ENCODE measurements at places on chromosomes 6 and 20.

- DNase-seq = no peak
Observed at GRCh38 chr6:12537389-12537788, 179.2 kb upstream of the PHACTR1 start.

GRCh38 chr6:132045877-132046276 lies 94.7 kb upstream of the CCN2 start:
- DNase-seq = no peak

DNA sequence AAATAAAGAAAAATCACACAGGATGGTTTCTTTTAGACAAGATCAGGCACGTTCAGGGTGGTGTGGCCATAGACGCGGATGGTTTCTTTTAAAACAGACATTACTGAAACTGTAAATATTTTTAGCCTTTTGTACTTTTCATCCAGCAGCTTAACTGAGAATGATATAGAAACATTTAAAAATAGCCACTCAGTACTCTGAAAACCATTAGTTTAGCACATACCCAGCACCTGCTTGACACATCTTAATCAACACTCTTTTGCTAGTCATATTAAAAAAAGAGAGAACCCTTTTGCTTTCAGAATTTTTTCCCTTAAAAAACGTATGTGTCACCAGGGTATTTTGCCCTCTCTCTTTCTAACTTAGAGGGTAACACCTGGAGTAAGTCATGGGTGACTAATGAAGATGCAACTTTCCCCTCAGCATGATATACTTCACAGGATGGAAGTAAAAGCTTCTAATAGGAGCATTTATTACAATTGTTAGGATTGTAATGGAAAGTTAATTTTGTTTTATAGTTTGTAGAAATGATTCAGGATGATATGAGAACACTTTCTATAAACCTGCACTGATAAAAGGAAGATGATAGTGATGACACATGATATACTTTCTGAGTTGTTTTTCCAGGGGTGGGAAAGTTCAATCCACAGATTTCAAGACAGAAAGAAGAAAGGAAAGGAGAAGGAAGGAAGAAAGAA lies 45.2 kb downstream of the BACH2 start:
- DNase-seq = no peak

GRCh38 chr6:140036196-140036595 lies 661.7 kb upstream of the CITED2 start:
- DNase-seq = no peak

GRCh38 chr6:32614366-32615081 lies 22.7 kb upstream of the HLA-DQA1 start:
- DNase-seq = no peak

DNA sequence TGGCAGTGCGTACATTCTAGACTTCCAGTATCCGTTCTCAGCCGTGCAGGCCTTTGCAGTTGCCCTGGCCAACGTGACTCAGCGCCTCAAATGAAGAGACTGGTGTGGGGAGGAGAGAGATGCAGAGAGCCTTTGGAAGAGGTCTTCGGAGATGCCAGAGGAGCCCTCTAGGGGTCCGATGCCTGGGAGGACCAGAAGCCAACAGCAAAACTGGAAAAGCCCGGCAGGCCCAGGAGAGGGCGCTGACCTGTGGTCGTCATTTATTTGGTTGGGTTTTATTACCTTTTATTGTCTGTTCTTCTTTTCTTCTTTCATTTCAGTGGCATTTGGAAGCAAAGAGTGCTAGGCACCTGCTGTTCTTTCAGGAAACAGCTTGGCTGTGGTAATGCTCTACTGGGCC lies 53.3 kb upstream of the TMEM181 start:
- DNase-seq = no peak

- peak; percentile 56 for DNase-seq
Observed at GRCh38 chr6:75396005-75396800, 97.4 kb downstream of the FILIP1 start.

DNA sequence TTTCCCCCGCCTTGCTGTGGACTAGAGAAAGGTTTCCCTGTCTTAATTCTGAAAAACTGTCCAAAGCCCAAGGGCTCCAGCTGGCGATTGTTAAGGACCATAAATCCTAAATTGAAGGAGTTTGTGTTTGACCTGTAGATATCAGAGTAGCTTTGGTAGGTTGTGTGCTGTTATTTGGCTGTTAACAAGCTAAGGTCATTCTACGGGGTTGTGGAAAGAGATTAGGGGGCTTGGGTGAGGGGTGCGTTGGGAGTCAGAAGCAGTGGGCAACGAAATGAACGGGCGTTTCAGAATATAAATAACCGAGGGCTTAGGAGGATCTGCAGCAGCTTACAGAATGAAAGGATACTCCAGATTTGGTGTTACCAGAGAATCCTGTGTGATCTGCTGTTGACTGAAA lies 32.6 kb upstream of the BTN3A2 start:
- no peak for DNase-seq

DNA sequence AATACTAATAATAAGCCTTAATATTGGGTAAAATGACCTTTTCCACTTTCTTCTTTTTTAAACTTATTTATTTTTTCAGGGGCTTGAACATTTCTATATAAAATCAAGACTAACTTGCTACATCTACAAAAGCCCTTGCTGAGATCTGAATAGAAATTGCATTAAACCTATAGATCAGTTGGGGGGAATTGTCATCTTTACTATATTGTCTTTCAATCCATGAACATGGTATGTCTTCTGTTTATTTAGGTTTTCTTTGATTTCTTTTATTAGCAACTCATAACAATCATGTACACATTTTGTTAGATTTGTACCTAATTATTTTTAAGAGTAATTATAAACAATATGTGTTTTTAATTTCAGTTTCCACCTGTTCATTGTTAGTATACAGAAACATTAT lies 96.4 kb upstream of the SLC22A23 start:
- DNase-seq = no peak

- DNase-seq = peak; percentile 52
Observed at GRCh38 chr20:37878835-37879599, 23.9 kb upstream of the VSTM2L start.

GRCh38 chr6:66103354-66103753 lies 396.3 kb upstream of the EYS start:
- no peak for DNase-seq

- no peak for DNase-seq
Observed at GRCh38 chr6:149229096-149229495, 88.4 kb upstream of the TAB2 start.

DNA sequence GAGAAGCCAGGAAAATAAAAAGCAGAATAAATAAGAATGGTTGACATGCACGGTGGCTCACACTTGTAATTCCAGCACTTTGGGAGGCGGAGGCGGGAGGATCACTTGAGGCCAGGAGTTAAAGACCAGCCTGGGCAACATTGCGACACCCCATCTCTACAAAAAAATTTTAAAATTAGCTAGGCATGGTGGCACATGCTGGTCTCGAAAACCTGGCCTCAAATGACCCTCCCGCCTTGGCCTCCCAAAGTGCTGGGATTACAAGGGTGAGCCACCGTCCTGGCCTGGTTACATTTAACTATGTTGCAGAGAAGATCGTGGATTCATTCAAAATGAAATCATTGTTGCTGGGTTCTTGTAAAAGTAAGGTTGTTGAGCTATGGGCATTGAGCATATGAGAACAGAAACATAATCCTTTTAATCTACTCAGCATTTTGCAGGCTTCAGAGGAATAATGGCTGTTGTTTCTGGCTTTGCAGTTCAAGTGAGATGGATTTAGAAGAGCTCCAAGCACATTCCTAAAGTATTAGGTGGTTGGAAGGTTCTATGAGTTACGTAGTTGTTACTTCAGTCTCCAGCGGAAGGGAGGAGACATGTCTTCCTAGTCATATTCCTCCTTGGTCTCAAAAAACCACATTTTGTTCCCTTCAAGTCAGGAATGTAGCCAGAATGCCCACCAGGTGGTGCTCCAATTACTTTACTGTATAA lies 45.6 kb upstream of the RAB23 start:
- peak; percentile 95 for DNase-seq

DNA sequence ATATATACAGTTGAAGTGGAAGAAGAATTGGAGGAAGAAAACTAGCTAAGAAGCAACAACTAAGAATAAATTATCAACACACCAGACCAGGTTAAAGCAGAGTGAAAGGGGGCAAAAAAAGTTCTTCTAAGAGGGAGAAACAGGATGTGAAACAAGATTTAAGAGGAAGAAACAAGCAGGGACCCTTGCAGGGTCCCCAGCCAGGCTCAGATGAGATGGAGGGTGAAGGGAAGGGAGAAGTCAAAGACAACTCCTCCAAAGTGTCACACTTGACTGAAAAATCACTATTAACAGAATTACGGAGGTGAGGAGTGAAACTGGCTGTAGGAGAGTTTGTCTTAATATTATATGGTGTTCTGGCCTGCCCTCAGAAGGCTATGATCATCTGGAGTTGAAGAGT lies 65.4 kb downstream of the MTFR2 start:
- DNase-seq = no peak

DNA sequence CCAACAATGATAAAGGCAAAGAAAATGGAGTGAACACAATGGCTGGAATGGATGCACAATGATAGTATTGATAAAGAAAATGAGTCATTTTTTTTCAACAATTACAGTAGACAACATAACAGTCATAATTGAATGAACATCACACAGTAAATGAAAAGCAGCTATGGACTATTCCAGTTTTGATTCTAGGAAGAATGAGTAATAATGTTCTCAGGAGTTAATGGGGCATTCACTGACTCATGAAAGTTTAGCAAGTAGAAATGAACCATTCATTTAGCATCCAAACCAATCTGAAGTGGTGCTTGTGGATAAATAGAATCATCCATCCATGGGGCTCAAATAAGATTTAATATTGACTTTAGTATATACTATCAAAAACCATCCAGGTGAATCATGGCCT lies 1029.5 kb upstream of the GJE1 start:
- no peak for DNase-seq

GRCh38 chr6:84854811-84855400 lies 90.5 kb upstream of the TBX18 start:
- DNase-seq = no peak

DNA sequence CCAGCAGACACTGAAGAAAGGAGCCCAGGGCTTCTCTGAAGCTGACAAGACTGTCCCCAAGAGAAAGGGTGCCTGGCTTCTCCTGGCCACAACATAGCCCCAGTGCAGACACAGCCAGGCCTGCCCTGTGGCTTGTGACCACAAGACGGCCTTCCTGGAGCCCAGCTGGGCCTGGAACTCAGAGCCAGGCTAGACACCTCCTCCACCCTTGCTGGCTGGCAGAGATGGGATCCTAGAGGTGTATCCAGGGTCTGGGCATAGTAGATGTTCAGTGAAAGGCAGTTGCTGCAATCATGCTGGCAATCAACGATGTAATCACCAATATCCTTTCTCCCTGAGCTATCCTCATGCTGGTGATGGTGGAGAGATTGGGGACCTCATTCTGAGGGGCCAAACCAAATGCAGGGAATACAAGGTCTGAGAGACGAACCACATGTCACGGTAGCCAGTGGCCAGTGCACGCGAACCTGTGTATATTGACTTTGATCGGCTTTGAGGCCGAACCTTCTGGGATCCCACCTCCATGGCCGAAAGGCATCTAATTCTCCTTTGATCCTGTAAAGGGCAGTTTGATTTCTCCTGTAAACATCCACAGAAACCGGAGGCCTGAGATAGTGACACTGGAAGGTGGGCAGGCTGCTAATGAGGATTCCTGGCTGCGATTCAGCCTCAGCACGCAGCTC lies 115.2 kb downstream of the PSMB1 start:
- peak; percentile 92 for DNase-seq

- DNase-seq = peak; percentile 37
Observed at GRCh38 chr6:12051861-12052368, 39.8 kb downstream of the HIVEP1 start.

GRCh38 chr6:97572943-97573342 lies 289.9 kb upstream of the MMS22L start:
- no peak for DNase-seq

DNA sequence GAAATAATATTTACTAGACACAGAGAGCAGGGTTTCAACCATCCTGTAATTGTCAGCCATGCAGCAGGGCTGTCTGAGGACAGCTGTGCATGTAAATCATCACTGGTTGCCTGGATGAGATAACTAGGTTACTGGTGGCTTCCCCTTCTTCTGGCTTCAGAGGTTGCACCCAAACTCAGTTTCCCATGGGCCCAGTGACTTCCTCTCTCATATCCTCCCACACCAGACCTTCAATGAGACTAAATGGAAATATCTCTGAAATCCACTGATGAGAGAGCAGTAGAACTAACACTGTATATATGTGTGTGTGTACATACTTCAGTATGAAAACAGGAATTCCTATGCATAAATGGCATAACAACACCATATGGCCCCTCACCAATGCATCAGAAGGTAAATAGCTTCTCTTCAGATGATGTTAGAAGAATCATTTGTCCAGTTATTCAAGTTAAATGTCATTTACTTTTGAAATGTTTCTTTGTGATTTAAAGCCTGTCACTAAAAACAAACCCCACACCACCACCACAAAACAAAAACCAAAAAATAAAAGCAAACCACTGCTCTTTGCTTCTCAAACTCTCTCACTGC lies 51.0 kb upstream of the IL20RA start:
- DNase-seq = peak; percentile 72

- no peak for DNase-seq
Observed at GRCh38 chr6:33621711-33622388, 728 bp downstream of the ITPR3 start.

- peak; percentile 70 for DNase-seq
Observed at GRCh38 chr20:35462351-35462750, 7.0 kb downstream of the CEP250 start.

GRCh38 chr20:51769976-51770615 lies 1.9 kb upstream of the ATP9A start:
- DNase-seq = no peak
